ENCODE measurements at places on chromosomes 16 and 17. TPM values are rescaled to one million over a fixed set of nuclear protein-coding genes. Genes with fewer than 3 reads are reported as not detected.

- DNase-seq, result peak; percentile 33
- no peaks in the 10 kb centered on the region for H3K27me3 ChIP-seq
- H3K27ac ChIP-seq, result no peak overlapping the region
- no peaks in the 10 kb centered on the region for H3K36me3 ChIP-seq
- no peak overlapping the region for H3K4me3 ChIP-seq
- H3K4me1 ChIP-seq, result peaks cover 22% of the 10 kb centered on the region
Observed at GRCh38 chr16:87374313-87374712, 9.3 kb downstream of the FBXO31 start.

- H3K36me3 ChIP-seq, result no peaks in the 10 kb centered on the region
- peaks cover 55% of the 10 kb centered on the region for H3K4me1 ChIP-seq
- no peaks in the 10 kb centered on the region for H3K27me3 ChIP-seq
- no peak overlapping the region for H3K4me3 ChIP-seq
- H3K27ac ChIP-seq, result no peak overlapping the region
Observed at GRCh38 chr17:57481910-57482391, 225.6 kb downstream of the MSI2 start.

DNA sequence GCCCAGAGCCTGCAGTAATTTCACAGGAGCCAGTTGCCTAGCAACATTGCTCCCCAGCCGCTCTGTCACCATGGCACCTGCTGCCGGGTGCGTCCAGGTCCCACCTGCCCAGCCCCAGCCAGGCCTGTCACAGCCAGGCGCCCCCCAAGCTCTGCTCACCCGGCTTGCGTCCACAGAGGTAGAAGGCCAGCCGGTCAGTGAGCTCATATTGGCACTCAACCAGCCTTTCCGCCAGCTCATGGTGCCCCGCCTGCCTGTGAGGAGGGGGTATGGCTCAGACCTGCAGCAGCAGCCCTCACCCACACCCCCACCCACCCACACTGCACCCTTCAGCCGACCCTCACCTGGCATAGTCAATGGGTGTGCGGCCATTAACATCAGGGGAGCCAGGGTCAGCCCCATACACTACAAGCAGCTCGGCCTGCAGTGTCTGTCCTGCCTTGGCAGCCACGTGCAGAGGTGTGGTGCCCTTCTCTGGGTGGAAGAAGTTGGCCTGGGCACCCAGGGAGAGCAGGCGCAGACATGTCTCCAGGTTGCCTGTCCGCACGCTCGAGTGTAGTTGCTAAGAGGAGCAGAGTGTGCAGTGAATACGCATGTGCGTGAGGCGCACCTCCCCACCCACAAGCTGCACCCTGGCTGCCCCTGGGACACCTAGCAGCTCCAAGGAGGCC, 7.7 kb downstream of the GIT1 start:
- no peaks in the 10 kb centered on the region for H3K27me3 ChIP-seq
- peaks cover 31% of the 10 kb centered on the region for H3K4me1 ChIP-seq
- H3K27ac ChIP-seq, result no peak overlapping the region
- DNase-seq, result peak; percentile 74
- H3K36me3 ChIP-seq, result peaks cover 14% of the 10 kb centered on the region
- H3K4me3 ChIP-seq, result no peak overlapping the region

GRCh38 chr17:49585422-49586027, 9.9 kb downstream of the NXPH3 start:
- no peak for DNase-seq
- H3K27me3 ChIP-seq, result no peaks in the 10 kb centered on the region
- H3K4me1 ChIP-seq, result peaks cover 24% of the 10 kb centered on the region
- H3K36me3 ChIP-seq, result no peaks in the 10 kb centered on the region
- no peak overlapping the region for H3K4me3 ChIP-seq
- no peak overlapping the region for H3K27ac ChIP-seq

DNA sequence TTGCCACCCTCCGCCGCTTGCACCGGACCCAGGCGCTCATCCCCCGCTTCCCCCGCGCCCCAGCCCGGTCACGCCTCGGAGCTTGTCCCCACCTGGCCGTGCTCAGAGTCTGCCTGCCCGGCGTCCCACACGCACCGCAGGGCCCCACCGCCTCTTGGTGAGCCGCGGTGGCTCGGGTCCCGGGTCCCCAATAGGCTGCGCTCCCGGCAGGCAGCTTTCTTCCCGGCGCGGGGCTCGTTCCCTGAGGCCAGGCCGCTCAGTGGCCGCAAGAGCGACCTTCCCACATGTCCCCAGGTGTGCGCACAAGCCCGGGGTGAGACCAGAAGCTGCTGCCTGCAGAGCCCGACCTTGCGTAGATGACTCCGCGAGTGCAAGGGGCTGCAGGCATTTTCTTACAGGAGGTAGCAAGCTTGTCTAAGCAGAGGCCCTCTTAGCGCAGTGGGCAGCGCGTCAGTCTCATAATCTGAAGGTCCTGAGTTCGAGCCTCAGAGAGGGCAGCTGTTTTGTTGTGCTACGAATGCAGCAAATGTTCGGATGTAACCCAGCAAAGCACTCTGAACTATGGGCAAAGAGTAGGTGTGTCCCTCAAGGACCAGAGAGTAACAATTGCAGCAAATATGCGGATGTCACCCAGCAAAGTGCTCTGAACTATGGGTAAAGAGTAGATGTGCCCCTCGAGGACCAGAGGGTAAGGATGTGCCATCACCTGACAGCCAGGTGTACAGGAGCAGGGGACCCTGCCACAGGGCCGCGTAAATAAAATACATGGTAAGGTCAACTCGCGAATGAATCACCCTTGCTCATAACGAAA, 15.6 kb downstream of the TLE7 start:
- DNase-seq, result peak; percentile 92
- peaks cover 11% of the 10 kb centered on the region for H3K4me1 ChIP-seq
- no peaks in the 10 kb centered on the region for H3K36me3 ChIP-seq
- peaks cover 19% of the 10 kb centered on the region for H3K27me3 ChIP-seq
- H3K27ac ChIP-seq, result peak overlapping the region; percentile 12

- DNase-seq, result no peak
- peaks cover 48% of the 10 kb centered on the region for H3K4me1 ChIP-seq
- H3K36me3 ChIP-seq, result no peaks in the 10 kb centered on the region
- H3K27me3 ChIP-seq, result no peaks in the 10 kb centered on the region
Observed at GRCh38 chr17:12729086-12729485, 60.2 kb upstream of the ARHGAP44 start.

DNA sequence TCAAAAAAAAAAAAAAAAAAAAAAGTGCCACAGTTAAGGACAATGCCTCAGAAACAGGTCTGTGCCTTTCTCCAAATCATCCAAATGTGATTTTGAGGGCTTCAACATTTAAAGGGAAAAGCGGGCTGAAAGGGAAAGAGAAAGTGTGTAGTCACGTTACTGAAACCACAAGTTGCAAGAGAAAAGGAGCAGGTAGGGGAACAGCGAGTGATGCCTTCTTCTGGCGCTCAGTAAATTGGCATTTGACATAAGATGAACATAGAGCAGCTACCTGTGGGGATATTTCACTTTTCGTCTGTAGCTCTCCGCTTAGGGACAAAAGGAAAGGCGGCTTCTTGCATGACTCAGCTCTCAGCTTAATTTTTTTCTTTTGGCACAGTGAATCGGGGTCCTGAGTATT, 11.1 kb downstream of the CMTM2 start:
- no peak for DNase-seq
- H3K4me1 ChIP-seq, result no peaks in the 10 kb centered on the region
- no peaks in the 10 kb centered on the region for H3K36me3 ChIP-seq

DNA sequence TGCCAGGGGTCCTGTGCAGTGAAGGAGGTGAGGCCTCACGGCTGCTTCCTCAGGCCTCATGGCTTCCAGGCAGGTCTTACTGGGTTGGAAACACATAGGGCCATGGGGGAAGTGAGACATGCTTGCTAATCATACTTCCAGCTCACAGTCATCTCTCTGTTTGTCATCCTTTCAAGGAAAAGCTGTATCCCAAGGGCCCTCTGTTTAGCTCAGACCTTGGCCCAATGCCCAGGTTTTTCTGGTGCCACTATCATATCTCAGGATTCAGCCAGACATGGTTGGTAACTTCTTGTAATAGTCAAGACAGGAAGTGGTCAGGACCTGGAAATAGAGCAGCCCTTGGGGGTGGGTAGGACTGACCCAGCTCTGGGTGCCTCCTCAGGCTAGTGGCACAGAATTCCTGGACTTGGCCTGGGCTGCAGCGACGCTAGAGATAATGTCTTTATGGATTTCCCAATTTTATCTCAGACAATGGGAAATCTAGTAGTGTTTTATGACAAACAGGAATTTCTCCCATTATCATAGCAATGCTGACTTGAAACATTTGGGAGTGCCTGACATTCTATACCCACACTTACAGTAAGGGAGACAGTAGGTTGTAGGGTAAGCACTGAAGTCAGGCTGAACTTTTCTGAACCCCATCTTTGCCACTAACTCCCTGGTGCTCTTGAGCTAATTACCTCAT, 13.5 kb upstream of the ITGB3 start:
- H3K4me1 ChIP-seq, result peaks cover 20% of the 10 kb centered on the region
- no peak for DNase-seq
- H3K4me3 ChIP-seq, result no peak overlapping the region
- peak overlapping the region; percentile 91 for H3K27ac ChIP-seq

DNA sequence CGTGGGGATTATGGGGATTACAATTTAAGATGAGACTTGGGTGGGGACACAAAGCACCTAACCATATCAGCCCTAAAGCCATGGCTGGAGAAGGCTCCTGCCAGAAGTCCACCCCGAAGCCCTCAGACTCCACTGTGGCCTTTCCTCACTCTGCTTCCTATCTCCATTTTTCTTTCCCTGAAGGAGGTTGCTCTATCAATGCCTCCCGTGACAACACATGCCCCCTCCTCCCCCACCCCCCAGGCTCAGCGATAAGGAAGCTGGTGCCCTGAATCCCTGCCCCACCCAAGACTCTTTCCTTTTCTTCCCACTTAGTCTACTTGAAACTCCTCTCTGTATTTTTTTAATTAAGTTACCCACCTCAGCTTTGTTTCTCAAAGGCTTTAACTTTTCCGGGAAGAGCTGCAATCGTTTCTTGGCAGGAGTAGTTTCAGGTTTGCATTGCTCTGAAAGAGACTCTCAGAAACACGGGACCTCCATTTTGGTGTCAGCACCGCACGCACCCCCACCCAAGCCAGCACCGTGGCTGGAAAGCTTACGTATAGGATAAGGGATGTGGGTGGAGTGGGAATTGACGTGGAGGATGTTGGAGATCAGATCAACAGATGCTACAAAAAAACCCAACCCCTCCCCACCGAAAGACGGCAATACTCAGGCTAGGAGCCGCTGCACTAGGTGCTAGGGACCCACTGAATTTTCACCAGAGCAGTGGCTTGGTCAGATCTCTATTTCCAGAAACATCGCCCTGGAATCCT, 15.2 kb upstream of the CA4 start:
- H3K27me3 ChIP-seq, result no peaks in the 10 kb centered on the region
- H3K36me3 ChIP-seq, result peaks cover 8% of the 10 kb centered on the region
- DNase-seq, result peak; percentile 20
- peak overlapping the region; percentile 95 for H3K4me3 ChIP-seq
- H3K27ac ChIP-seq, result peak overlapping the region; percentile 94

GRCh38 chr16:73308771-73309170, 260.8 kb upstream of the ZFHX3 start:
- DNase-seq, result no peak
- peaks cover 11% of the 10 kb centered on the region for H3K27me3 ChIP-seq
- no peaks in the 10 kb centered on the region for H3K4me1 ChIP-seq

GRCh38 chr17:17495536-17496188, 533 bp downstream of the RASD1 start:
- H3K27me3 ChIP-seq, result peaks cover 2% of the 10 kb centered on the region
- peak; percentile 79 for DNase-seq
- H3K4me1 ChIP-seq, result peaks cover 12% of the 10 kb centered on the region
- H3K36me3 ChIP-seq, result peaks cover 5% of the 10 kb centered on the region

- peaks cover 30% of the 10 kb centered on the region for H3K27me3 ChIP-seq
- H3K4me1 ChIP-seq, result peaks cover 6% of the 10 kb centered on the region
- no peak overlapping the region for H3K4me3 ChIP-seq
- H3K27ac ChIP-seq, result no peak overlapping the region
- DNase-seq, result no peak
- peaks cover 8% of the 10 kb centered on the region for H3K36me3 ChIP-seq
Observed at GRCh38 chr17:73652886-73653480, 8.7 kb upstream of the SDK2 start.

DNA sequence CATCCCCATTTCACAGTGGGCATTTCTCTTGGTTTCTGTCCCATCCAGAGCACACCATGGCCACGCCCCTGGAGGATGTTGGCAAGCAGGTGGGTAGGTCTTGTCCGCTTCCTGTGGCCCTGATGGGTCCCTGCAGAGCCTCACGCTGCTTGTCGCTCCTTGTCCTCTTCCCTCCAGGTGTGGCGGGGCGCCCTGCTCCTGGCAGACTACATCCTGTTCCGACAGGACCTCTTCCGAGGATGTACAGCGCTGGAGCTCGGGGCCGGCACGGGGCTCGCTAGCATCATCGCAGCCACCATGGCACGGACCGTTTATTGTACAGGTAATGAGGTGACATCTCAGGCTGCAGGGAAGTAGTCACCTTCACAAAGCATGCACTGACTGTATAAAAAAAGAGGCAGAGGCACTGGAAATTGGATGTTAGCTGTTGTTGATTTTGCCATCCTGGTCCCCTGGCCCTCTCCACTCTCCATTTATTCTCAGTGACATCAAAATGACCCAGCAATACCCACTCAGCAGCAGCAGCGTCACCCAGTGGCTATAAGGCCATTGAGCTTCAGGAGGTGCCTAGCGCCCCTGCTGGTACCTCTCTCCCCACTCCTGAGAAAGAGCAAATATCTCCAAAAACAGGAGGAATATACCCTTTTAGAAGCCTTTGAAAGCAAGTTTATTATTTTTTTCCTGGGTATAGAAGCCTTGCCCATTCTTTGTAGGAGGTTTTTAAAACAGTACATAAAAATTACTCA, 13.7 kb downstream of the METTL22 start:
- DNase-seq, result no peak
- peaks cover 35% of the 10 kb centered on the region for H3K36me3 ChIP-seq
- no peak overlapping the region for H3K27ac ChIP-seq
- H3K4me3 ChIP-seq, result no peak overlapping the region
- H3K27me3 ChIP-seq, result no peaks in the 10 kb centered on the region

DNA sequence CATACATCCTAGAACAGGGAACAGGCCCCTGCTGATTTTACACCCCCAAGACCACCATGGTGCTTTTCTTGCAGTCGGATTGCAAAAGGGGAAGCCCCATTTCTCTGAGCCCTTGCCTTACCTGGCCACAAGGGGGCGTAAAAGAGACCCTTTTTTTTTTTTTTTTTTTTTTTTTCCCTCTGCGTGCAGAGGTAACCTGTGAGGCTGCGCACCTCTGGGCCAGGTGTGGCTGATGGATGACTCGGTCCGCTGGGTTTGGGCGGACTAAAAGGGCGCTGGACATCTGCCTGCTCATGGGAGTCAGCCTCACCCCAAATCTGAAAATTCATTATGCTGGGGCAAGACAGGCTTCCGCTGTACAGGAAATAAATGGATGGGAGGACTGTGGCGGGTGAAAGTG, 281.0 kb downstream of the CBLN1 start:
- H3K27me3 ChIP-seq, result peaks cover 2% of the 10 kb centered on the region
- no peak for DNase-seq
- no peak overlapping the region for H3K27ac ChIP-seq
- no peak overlapping the region for H3K4me3 ChIP-seq
- no peaks in the 10 kb centered on the region for H3K4me1 ChIP-seq
- H3K36me3 ChIP-seq, result no peaks in the 10 kb centered on the region

GRCh38 chr16:85517563-85518179, 95.5 kb upstream of the GSE1 start:
- no peak for DNase-seq
- peaks cover 1% of the 10 kb centered on the region for H3K27me3 ChIP-seq
- no peak overlapping the region for H3K4me3 ChIP-seq
- H3K27ac ChIP-seq, result no peak overlapping the region

The SYNGR3 gene
- total RNA-seq, result 0.74 TPM

The TNFRSF13B gene
- not detected for total RNA-seq

The GOT2 gene
- 55.4 TPM for total RNA-seq

The CCL8 gene
- total RNA-seq, result not detected

The CARD14 gene
- total RNA-seq, result 0.13 TPM

The TLCD2 gene
- 9.5 TPM for total RNA-seq

The GDE1 gene
- total RNA-seq, result 76.2 TPM

The GCGR gene
- not detected for total RNA-seq

The SHISA6 gene
- total RNA-seq, result not detected

The CACNA1G gene
- 0.41 TPM for total RNA-seq

The KRT25 gene
- total RNA-seq, result not detected

The P2RX1 gene
- total RNA-seq, result not detected

The SRCIN1 gene
- not detected for total RNA-seq

The CLEC18A gene
- 3.5 TPM for total RNA-seq

Measured in chondrocyte (in vitro differentiated cells).